ENCODE measurements at places on chromosomes 6 and 20. TPM values are rescaled to one million over a fixed set of nuclear protein-coding genes. Genes with fewer than 3 reads are reported as not detected.

Gene PDE10A
- 15.8 TPM for total RNA-seq

Gene MCHR2
- not detected for total RNA-seq

Gene LST1
- total RNA-seq = not detected

Gene BPIFB4
- total RNA-seq = not detected

Gene DSP
- 7.8 TPM for total RNA-seq

Gene TP53TG5
- not detected for total RNA-seq

Gene TGM3
- total RNA-seq = not detected

Gene FKBP5
- total RNA-seq = 13.4 TPM

Measured in myocyte (in vitro differentiated cells).